ENCODE measurements at places on chromosomes 2 and 18. TPM values are rescaled to one million over a fixed set of nuclear protein-coding genes. Genes with fewer than 3 reads are reported as not detected.

Gene NPPC
- total RNA-seq, result 0.40 TPM

Gene PLEK
- not detected for total RNA-seq

Gene BOK
- 37.5 TPM for total RNA-seq

Gene KCNIP3
- 1.7 TPM for total RNA-seq

Gene SLC4A5
- 0.41 TPM for total RNA-seq

Gene RNF181
- total RNA-seq, result 185 TPM

Gene CTIF
- 15.5 TPM for total RNA-seq

Gene LCT
- 0.03 TPM for total RNA-seq

Gene SLC39A10
- total RNA-seq, result 21.0 TPM

Gene MEMO1
- 79.4 TPM for total RNA-seq

Gene TEX44
- total RNA-seq, result not detected

Gene C1QL2
- 0.09 TPM for total RNA-seq

Gene NBEAL1
- total RNA-seq, result 3.8 TPM

Gene C18orf54
- total RNA-seq, result 2.9 TPM

Gene FRZB
- 0.03 TPM for total RNA-seq

Gene CNGA3
- 0.06 TPM for total RNA-seq

Gene HOXD12
- total RNA-seq, result not detected

Gene CTLA4
- total RNA-seq, result not detected

Gene RASGRP3
- 1.2 TPM for total RNA-seq

Gene GDF7
- 0.06 TPM for total RNA-seq

Gene TCF7L1
- total RNA-seq, result 10.3 TPM

Gene MAPK4
- total RNA-seq, result 0.16 TPM

Gene REG3G
- not detected for total RNA-seq

Gene ACTG2
- 0.17 TPM for total RNA-seq

Gene RAX
- total RNA-seq, result not detected

Gene PPP1R1C
- total RNA-seq, result 3.3 TPM

Gene HOXD10
- total RNA-seq, result 7.4 TPM

Gene STAT4
- total RNA-seq, result 3.4 TPM

Gene POTEJ
- not detected for total RNA-seq

Gene SH3RF3
- total RNA-seq, result 0.39 TPM

Gene SERPINB11
- not detected for total RNA-seq

Gene CYTIP
- not detected for total RNA-seq

Gene ICA1L
- total RNA-seq, result 2.1 TPM

Gene C2orf81
- 3.5 TPM for total RNA-seq

Gene FAM110C
- 0.06 TPM for total RNA-seq

Gene ZBTB7C
- 0.05 TPM for total RNA-seq

Gene CCDC195
- total RNA-seq, result not detected

Gene CFAP65
- 0.32 TPM for total RNA-seq

Gene ST8SIA5
- not detected for total RNA-seq

Gene SCN7A
- not detected for total RNA-seq

Gene SP140L
- 3.5 TPM for total RNA-seq

Gene PIGN
- 8.8 TPM for total RNA-seq

Gene IER3IP1
- 18.8 TPM for total RNA-seq

Gene E2F6
- total RNA-seq, result 29.5 TPM

Gene CD8B2
- not detected for total RNA-seq

Gene SRD5A2
- total RNA-seq, result not detected

Gene ALLC
- not detected for total RNA-seq

Measured in A549 treated with RU486 at 1 μM for 4 hours (cell line).